DMS153 (cell line): ENCODE measurements at places on chromosomes 1 and 21.
A peak's percentile ranks its signal among the peaks of the same experiment; 100 is the strongest.

DNA sequence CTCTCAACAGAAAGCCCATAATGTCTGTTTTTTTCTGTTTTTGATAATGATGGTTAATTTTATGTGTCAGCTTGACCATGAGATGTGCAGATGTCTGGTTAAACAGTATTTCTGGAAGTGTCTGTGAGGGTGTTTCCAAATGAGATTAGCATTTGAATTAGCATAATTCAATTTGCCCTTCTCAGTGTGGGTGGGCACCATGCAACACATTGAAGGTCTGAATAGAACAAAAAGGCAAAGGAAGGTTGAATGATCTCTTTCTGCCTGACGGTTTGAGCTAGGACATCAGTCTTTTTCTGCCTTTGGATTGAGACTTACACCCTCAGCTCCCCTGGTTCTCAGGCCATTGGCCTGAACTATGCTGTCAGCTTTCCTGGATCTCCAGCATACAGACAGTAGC is 34.9 kb upstream of the SPATA6 start:
- DNase-seq = no peak

DNA sequence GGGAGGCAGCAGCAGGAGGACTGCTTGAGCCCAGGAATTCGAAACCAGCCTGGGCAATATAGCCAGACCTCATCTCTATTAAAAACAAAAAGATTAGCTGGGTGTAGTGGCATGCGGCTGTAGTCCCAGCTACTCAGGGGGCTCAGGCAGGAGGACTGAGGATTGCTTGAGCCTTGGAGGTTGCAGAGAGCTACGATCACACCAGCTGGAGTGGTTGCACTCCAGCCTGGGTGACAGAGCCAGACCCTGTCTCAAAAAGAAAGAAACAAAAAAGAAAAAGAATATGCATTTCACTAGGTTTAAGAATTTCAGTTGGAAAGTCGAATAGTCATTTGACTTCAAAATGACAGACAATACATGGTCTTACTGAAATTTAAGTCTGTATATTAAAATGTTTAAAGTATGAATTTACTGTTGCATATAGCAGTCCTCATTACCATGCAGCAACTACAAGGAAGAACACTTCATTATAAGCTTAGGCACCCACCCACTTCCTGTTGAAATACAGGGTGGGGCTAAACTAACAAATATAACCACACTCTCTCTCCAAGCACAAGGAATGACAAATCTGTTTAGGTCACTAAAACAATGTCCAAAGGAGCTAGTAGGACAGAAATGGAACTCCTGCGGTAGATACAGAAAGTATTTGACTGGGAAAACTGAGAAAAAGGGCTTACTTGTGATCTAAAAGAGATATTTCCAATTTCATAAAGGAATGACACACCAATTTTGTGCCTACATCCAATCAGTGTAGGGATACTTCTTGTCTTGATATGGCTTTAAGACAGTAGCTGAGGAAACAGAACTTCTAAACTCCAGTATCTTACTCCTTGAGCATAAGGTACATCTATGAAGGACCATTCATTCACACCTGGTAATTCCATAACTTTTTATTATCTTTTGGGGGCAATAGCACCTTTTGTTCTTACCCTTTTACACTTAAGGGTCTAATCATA is 44.1 kb downstream of the GPR3 start:
- peak; percentile 78 for DNase-seq

DNA sequence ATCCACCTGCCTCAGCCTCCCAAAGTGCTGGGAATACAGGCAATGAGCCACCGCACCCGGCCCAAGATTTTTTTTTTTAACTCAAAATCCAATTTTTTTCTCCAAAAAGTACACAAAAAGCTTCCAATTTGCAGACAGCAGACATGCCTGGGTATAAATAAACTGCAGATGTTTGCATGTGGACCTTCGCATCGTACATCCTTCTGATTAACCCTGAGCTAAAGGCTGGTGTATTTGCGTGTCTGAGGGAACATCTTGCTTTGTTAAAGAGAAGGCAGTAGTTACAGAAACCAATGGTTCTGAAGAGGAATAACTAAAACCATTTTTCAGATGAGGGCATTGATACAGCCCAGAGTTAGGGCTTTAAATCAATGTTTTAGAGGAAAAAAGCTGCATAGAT is 12.7 kb downstream of the BCAR3 start:
- no peak for DNase-seq

- no peak for DNase-seq
These were observed 79.4 kb downstream of the GON4L start for GRCh38 chr1:155777582-155777981.

- DNase-seq = no peak
These were observed 15.9 kb downstream of the HSPA13 start for GRCh38 chr21:14366998-14367397.

GRCh38 chr1:10421637-10422036 is 8.6 kb upstream of the CENPS start:
- DNase-seq = no peak

- no peak for DNase-seq
These were observed 51.0 kb downstream of the KCNK2 start for GRCh38 chr1:215133532-215133931.
